ENCODE measurements at places on chromosomes 4 and X. TPM values are rescaled to one million over a fixed set of nuclear protein-coding genes. Genes with fewer than 3 reads are reported as not detected.

The ITM2A gene
- polyA plus RNA-seq: 60.3 TPM

The SMPX gene
- polyA plus RNA-seq: 4.9 TPM

The ZCCHC4 gene
- 12.2 TPM for polyA plus RNA-seq

The PPA2 gene
- polyA plus RNA-seq: 96.4 TPM

The CXorf51A gene
- not detected for polyA plus RNA-seq

The OTC gene
- 74.5 TPM for polyA plus RNA-seq

The PARM1 gene
- polyA plus RNA-seq: 38.2 TPM

The ZNF630 gene
- 3.8 TPM for polyA plus RNA-seq

The DRP2 gene
- 2.1 TPM for polyA plus RNA-seq

The FAM241A gene
- 1.3 TPM for polyA plus RNA-seq

The P2RY4 gene
- 2.6 TPM for polyA plus RNA-seq

The CNGA1 gene
- polyA plus RNA-seq: 4.7 TPM

The SMARCA1 gene
- polyA plus RNA-seq: 43.9 TPM

- no peak for DNase-seq
- H3K27ac ChIP-seq: no peak overlapping the region
- H3K36me3 ChIP-seq: no peaks in the 10 kb centered on the region
Measured at GRCh38 chrX:52563105-52563504, 46.2 kb upstream of the XAGE1B start.

GRCh38 chr4:87633243-87633642 lies 16.8 kb upstream of the DMP1 start:
- no peaks in the 10 kb centered on the region for H3K36me3 ChIP-seq
- no peak overlapping the region for H3K27ac ChIP-seq
- no peak for DNase-seq
- H3K4me1 ChIP-seq: no peaks in the 10 kb centered on the region
- H3K4me3 ChIP-seq: no peak overlapping the region

DNA sequence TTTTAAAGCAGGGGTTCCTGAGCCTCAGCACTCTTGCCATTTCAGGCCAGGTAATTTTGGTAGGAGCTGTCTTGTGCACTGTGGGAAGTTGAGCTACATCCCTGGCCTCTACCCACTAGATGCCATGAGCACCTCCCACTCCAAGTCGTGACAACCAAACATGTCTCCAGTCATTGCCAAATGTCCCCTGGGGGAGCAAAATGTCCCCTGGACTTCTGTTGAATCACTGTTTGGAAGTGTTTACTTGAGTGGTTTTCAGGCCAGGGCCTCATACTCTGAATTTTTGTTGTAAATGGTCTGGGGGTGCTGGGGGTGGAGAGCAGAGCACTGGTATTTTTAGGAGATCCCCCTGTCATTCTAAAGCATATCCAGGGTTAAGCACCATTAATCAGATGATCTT lies 3.2 kb downstream of the PDK3 start:
- H3K27me3 ChIP-seq: no peaks in the 10 kb centered on the region
- DNase-seq: no peak
- H3K27ac ChIP-seq: no peak overlapping the region
- H3K36me3 ChIP-seq: no peaks in the 10 kb centered on the region
- no peak overlapping the region for H3K4me3 ChIP-seq

GRCh38 chr4:26785810-26786209 lies 74.8 kb upstream of the STIM2 start:
- H3K4me3 ChIP-seq: no peak overlapping the region
- H3K4me1 ChIP-seq: peaks cover 5% of the 10 kb centered on the region
- no peaks in the 10 kb centered on the region for H3K36me3 ChIP-seq
- no peak overlapping the region for H3K27ac ChIP-seq
- no peak for DNase-seq

DNA sequence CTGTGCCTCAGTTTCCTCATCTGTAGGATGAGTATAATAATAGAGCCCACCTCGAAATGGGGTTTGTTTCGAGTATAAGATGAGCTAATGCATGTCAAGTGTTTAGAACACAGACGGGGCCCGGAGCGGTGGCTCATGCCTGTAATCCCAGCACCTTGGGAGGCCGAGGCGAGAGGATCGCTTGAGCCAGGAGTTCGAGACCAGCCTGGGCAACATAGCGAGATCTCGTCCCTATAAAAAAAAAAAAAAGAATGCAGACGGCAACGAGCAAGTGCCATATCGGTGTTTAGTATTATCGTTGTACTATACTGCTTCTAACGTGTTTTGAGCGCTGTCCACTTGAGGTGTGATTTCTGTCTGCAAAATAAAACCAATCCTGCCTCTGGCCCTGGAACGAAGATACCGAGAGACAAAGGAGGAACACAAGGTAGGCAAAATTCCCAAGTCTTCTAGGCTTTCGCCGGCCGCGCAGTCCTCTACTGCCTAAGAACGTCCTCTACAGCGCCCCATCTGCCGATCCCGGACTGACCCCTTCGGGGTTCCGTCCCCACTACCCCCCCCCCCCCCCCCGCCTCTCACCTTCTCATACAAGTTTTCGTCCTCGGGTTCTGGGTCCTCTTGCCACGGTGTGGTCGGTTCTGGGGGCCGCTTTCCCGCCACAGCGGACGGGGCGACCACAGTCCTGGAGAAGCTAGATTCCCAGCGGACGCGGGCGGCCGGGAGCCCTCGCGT lies 442 bp downstream of the NDUFB11 start:
- peaks cover 15% of the 10 kb centered on the region for H3K36me3 ChIP-seq
- no peak for DNase-seq
- peak overlapping the region; percentile 98 for H3K27ac ChIP-seq
- no peaks in the 10 kb centered on the region for H3K27me3 ChIP-seq
- peak overlapping the region; percentile 88 for H3K4me3 ChIP-seq
- peaks cover 9% of the 10 kb centered on the region for H3K4me1 ChIP-seq

DNA sequence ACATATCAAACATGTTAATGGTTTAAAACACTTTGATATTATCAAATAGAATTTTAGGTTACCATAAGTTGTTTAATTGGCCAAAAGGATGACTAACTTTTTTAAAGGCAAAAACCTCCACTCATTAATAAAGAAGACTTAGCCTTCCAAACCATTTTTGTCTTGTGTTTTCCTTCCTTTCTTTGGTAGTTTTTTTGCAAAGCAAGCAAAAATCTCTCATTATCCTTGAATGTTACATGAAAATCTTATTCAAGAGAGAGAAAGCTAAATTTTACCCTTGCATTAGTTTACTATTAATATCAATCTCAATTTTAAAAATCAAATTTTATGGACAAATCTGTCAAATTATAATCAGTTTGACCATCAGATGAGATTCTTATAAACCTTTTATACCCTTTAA lies 419.5 kb downstream of the SPIN4 start:
- no peak overlapping the region for H3K4me3 ChIP-seq
- H3K27ac ChIP-seq: no peak overlapping the region
- no peak for DNase-seq

DNA sequence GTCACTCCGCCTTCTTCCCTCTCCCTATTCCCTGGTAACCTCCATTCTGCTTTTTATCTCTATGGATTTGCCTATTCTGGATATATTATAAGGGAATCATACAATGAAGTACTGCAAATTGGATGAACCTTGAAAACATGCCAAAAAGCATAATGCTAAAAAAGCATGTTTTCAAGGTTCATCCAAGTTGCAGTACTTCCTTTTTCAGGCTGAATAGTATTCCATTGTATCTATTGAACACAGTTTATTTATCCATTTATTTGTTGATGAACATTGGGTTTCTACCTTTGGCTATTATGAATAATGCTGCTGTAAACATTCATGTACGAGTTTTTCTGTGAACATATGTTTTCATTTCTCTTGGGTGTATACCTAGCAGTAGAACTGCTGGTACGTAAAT lies 9.2 kb downstream of the SAP30 start:
- no peak overlapping the region for H3K27ac ChIP-seq
- H3K27me3 ChIP-seq: no peaks in the 10 kb centered on the region
- no peaks in the 10 kb centered on the region for H3K4me1 ChIP-seq
- DNase-seq: no peak
- peaks cover 4% of the 10 kb centered on the region for H3K36me3 ChIP-seq

- no peak for DNase-seq
- H3K4me3 ChIP-seq: no peak overlapping the region
- H3K4me1 ChIP-seq: no peaks in the 10 kb centered on the region
- H3K27ac ChIP-seq: no peak overlapping the region
Measured at GRCh38 chr4:14607001-14607400, 395.3 kb upstream of the CPEB2 start.

- no peaks in the 10 kb centered on the region for H3K36me3 ChIP-seq
- H3K4me3 ChIP-seq: no peak overlapping the region
- H3K4me1 ChIP-seq: no peaks in the 10 kb centered on the region
Measured at GRCh38 chrX:20240201-20240600, 26.5 kb downstream of the RPS6KA3 start.

- no peak overlapping the region for H3K27ac ChIP-seq
- no peak for DNase-seq
- no peak overlapping the region for H3K4me3 ChIP-seq
- no peaks in the 10 kb centered on the region for H3K4me1 ChIP-seq
Measured at GRCh38 chr4:180635281-180635680, 1607.9 kb upstream of the TENM3 start.

- H3K4me1 ChIP-seq: no peaks in the 10 kb centered on the region
- no peaks in the 10 kb centered on the region for H3K27me3 ChIP-seq
- DNase-seq: no peak
Measured at GRCh38 chr4:101696276-101697010, 94.1 kb upstream of the BANK1 start.

GRCh38 chr4:166675411-166675810 lies 558.9 kb downstream of the SPOCK3 start:
- H3K27me3 ChIP-seq: no peaks in the 10 kb centered on the region
- H3K4me1 ChIP-seq: no peaks in the 10 kb centered on the region
- no peak for DNase-seq
- no peak overlapping the region for H3K27ac ChIP-seq

DNA sequence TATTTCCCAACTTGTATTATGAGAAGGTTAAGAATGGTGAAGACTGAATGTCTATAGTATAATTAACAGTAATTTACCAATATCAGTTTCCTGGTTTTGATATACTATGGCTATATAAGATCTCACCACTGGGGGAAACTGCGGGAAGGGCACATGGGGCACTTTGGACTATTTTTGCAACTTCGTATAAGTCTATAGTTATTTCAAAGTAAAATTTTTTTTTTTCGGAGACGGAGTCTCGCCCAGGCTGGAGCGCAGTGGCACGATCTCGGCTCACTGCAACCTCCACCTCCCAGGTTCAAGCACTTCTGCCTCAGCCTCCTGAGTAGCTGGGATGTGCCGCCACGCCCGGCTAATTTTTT lies 46.1 kb downstream of the CXorf58 start:
- H3K27ac ChIP-seq: no peak overlapping the region
- H3K4me3 ChIP-seq: no peak overlapping the region
- H3K36me3 ChIP-seq: no peaks in the 10 kb centered on the region
- H3K27me3 ChIP-seq: no peaks in the 10 kb centered on the region
- DNase-seq: no peak

DNA sequence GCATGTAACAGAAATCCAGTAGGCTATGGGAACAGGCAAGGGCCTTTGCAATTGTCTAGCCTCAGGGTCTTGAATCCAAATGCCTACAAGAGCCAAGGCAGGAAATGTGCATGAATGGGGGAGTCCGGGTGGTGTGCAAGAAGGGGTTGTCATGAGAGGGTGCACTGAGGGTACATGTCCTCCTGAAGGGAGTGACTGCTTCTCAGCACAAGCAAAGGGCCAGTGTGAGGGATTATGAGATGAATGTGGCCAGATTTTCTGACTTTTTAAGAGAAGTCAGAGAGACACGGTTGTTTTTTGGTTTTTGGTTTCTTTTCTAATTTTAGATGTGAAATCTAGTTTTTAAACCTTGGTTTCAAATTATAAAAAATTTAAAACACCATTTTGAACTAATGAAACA lies 76.5 kb upstream of the LSM6 start:
- no peaks in the 10 kb centered on the region for H3K36me3 ChIP-seq
- no peak for DNase-seq
- H3K4me1 ChIP-seq: peaks cover 20% of the 10 kb centered on the region
- H3K4me3 ChIP-seq: no peak overlapping the region
- no peaks in the 10 kb centered on the region for H3K27me3 ChIP-seq
- H3K27ac ChIP-seq: no peak overlapping the region

DNA sequence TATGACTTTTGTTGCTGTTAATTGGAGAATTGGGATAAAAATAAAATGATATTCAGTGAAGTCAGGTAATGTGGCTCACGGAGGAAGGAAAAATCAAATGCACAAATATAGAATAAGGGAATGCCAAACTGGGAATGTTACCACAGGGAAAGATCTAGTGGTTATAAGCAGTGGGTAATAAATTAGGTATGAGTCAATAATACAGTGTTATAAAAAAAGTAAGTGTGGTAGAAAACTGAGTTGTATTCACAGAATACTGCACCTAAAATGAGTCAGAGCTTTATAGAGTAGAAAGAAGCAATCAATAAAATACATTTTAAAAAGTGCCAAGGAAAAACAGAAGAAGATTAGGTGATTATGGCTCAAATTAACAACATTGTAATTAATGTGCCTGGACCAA lies 34.5 kb downstream of the INTS12 start:
- H3K27me3 ChIP-seq: no peaks in the 10 kb centered on the region
- DNase-seq: no peak
- no peak overlapping the region for H3K27ac ChIP-seq

DNA sequence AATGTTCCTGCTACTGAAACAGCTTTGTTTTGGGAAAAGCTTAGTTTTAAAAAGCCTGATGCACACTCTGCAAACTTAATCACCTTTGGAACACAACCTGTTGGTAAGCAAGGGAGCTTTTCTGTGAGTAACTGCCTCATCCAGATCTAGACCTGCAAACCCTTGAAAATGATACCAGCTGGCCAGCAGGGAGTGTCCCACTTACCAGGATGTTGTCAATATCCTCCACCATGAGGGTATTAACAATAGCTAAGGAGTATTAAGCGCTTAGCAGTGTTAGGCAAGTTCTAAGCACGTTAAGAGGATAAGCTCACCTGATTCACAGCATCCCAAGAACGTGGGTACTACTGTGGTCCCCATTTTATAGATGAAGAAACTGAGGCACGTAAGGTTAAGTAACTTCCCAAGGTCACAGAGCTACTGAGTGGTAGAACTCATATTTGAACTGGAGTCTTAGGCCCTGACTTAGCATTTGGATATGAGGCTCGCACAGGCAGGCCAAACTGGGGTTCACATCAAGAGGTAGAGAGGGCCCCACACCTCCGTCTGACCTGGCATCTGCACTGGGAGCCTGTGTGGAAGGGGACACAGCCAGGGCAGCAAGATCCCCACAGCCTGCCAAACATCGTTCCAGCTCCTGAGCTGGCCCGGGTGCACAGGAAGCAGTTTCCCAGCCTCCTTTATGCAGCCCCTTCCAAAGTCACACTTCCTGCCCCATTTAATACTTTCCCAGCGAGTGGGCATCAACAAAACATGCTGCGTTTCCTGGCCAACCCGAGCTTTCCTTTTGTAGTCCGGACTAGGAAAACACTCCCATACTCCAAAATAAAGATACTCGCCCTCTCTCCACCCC lies 32.7 kb downstream of the IRF2 start:
- no peaks in the 10 kb centered on the region for H3K27me3 ChIP-seq
- no peak for DNase-seq
- peaks cover 23% of the 10 kb centered on the region for H3K4me1 ChIP-seq
- H3K27ac ChIP-seq: no peak overlapping the region

DNA sequence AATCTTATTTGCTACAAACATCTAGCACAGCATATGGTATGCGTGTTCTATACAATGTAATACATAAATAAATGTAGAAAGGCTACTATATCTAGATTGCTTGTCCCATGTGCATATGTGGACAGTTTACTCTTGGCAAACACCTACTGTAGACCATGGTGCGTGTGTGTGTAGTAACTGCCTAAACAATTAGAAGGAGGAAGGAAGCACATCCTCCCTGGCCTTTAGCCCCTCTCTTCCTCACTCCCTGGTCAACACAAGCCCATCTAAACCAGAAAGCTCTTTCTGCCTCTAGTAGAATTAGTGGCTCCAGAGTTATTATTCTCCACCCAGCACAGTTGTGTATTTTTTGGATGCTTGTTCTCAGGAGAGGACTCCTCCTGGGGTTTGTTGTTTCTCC lies 73.9 kb downstream of the KDR start:
- H3K36me3 ChIP-seq: no peaks in the 10 kb centered on the region
- H3K27me3 ChIP-seq: no peaks in the 10 kb centered on the region
- DNase-seq: no peak
- H3K4me1 ChIP-seq: no peaks in the 10 kb centered on the region
- no peak overlapping the region for H3K4me3 ChIP-seq
